ENCODE measurements at places on chromosomes 1 and 21.

- no peak for DNase-seq
Observed at GRCh38 chr1:26281091-26281958, 1.4 kb downstream of the SH3BGRL3 start.

DNA sequence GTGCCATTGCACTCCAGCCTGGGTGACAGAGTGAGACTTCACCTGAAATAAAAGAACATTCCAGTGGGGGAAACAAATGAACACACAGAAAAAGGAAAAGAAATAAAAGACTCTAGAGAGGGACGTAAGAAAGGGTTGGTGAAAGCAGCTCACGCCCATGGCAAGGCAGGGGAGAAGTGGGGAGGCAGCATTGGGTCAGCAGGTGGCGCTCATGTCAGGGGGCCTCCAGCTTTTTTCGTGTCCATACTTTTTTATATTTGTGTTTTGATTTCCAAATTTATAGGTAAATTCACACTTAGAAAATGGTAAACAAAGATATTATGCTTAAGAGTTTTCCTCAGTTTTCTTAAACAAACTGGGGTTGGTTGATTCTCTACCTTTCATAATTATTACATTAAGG lies 45.5 kb downstream of the VPS13D start:
- DNase-seq = no peak

- no peak for DNase-seq
Observed at GRCh38 chr1:69510026-69510425, 57.7 kb upstream of the LRRC7 start.

DNA sequence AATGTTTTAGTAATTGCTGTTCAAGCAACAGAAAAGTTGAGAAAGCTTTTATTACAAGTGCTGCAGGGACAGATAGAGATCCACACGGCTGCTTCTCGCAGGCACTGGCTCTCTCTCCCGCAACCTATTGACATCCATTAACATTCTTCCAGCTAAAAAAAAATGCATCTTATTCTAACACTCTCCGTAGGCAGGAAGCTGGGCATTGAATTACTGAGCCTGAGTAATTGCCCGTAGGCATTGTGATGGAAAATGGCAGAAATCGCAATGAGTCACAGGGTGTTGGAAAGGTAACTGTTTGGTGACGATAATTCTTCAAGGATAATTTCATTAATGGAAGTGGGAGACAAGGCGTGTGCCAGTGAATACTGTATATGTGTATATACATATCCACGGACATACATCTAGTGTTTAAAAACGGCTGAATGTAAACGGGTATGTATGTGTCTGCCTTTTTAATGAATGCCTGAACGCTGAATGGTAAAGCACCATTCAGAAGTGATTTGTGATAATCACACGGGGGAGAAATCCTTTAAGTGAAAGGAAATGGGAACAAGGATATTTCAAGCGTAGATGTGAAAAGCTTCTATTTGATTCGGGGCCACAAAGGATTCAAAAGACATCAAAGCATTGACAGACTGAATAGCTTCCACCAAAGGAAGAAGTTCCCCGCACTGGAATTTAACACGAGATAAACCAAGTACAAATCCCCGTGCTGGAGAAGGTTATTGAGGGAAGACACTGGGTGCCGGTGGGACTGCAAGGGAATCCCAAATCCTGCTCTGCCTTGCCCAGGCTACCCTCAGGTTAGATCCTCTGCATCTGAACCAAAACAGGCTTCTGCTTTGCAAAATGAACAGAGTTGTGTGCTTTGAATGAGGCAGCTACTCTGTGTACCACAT lies 567.2 kb downstream of the NPHP4 start:
- DNase-seq = no peak

DNA sequence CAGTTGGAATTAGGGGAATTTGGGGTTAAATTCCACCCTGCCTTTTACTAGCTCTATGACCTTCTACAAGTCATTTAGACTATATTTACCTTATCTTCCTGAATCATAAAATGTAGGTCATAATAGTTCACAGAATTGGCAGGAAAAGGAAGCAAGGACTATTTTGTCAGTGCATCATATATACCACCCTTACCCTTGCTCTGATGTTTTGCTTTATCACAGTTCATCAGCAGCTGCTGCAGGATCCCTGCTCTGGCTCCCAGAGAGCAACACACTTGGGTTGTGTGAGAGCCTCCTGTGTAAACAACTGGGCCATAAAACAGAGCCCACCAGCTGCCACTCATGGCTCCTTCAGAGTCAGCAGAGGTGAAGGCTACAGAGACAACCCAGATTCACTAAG lies 631.6 kb upstream of the CAMK1G start:
- no peak for DNase-seq
